ENCODE measurements at places on chromosomes 3 and 15.

GRCh38 chr3:166554023-166554422, 716.8 kb upstream of the BCHE start:
- DNase-seq: no peak

DNA sequence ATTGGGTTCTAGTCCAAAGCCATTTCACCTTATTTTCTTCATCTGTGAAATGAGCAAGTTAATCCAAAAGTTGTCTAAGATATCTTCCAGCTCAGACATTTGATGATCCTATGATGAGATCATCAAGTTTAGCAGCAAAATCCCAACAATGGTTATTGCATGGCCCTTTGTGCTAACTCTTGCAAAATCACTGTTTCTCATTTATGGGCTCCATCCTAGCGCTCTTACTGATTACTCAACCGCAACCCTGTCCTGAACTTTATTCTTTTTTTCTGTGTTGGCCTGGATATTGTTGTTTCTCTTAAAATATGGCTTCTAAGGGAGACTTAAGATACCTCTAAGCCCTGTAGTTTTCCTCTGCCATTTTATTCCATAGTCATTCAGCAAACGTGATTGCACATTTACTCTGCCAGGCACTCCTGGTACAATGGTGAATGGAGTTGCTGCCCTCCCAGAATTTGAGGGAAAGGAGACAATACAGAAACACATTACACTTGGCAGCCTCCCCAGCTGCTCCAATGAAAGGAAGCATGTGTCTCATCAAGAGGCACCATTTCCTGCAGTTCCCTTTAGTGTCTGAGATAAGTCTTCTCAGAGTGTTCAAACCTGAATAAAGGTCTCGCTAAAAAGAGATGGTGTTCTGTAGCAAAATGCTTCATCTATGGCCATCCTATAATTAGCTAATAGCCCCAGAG, 4.4 kb downstream of the GXYLT2 start:
- DNase-seq: no peak

DNA sequence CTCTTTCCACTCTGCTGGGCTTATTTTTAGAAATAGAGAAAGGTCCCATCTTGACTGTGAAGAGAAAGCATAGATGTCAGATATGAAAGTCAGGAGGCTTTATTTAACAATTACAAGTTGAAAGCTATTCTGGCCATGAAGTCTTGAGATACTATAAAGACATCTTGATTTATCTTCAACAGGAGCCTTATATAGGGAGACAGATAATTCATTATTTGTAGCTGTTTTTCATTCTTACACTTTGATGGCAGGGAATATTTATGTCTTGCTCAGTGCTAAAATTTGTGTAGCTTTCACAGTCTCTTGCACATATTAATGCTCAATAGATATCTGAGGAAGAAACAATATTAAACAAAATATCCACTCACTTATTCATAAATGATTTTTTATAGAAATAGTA, 248.8 kb downstream of the C3orf38 start:
- DNase-seq: no peak

- no peak for DNase-seq
Observed at GRCh38 chr3:34807611-34808010, 831.7 kb upstream of the ARPP21 start.

DNA sequence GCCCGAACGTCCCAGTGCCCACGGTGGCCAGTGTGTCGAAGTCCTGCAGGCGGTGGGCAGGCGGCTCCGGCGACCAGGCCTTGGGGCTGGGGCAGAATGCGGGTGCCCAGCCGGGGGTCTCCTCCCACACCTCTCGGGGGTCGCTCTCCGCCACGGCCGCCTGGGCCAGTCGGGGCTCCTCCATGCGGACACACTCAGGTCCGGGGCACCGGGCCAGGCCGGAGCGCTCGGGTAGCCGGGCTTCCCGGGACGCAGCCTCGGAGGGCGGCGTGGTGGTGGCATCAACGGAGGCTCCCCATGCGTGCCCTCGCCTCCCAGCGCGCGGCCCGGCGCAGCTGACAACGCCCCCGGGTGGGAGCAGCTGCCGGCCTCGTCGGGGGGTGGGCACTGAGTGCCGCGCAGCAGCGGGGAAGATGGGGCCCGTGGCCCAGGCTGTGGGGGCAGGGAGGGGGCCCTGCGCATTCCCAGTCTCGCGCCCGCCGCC, 30.1 kb upstream of the CERS3 start:
- no peak for DNase-seq

DNA sequence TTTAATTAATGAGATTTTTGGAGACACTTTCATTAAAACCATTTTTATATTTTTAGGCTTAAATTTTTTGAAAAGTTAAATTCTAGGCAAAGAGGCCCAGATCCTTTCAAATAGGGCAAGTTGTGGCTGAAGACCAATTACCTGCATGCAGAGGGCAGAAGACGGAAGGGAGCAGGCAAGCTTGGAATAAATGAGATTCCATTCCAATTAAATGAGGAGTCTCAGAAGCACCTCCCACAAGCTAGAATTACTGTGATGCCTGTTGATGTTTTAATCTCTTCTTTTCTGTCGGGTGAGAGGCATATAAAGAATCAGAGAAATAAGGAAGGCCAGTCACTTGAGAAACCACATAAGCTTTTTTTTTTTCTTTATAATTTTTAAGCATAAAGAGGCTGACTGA, 46.8 kb downstream of the KBTBD8 start:
- no peak for DNase-seq

DNA sequence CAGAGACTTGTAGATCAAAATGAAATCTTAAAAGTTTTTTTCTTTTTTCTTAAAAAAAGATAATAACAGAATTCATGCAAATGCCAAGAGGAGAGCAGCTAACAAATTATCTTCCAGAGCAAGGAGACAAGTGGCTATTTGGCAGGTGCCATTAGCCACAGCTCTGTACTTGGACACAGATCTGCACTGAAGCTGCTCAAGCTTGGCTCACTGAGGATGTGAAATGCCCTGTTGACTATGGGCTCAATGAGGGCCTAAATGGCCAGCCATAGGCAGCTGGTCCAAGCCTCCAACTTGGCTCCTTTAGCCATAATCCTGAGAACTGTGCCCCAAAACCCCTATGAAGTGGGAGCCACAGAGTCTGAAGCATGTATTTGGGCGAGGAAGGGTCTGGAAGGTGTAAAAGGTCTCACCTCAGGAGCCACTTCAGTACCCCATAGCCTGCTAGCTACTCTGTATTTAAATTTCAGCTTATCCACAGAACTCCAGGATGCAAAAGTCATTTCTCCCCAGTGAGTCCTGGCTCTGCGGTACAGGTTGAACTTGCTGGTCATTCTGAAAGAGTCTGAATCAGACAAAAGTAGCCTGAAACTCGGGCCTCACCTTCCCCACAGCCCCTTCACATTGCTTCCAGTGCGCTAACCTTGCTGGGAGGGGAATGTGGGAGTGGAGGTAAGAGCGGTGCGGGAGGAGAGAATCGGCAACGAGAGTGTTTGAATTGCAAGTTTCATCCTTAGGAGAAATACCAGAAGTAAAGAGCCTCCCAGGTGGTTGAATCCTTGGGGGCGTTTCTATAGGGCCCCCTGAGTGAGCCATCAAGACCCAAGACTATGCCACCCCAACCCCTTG, 48.0 kb downstream of the ZIC4 start:
- no peak for DNase-seq

DNA sequence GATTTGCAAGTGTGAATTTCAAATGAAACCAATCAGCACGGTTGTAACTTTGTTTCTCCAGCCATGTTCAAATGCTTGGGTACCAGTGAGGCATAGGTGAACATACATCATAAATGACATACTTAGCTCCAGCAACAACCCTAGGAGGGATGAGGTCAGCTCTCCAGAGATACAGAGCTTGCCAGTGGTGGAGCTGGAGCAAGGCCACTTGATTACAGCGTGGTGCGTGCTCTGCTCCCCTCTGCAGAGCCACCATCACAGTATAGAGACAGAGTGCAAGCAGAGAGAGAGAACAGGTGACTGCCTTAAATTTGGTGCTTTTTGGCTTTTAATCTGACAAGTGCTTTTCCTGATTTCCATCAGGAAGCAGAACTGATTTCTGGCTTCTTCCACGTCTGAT, 275.1 kb downstream of the PDZRN3 start:
- no peak for DNase-seq

DNA sequence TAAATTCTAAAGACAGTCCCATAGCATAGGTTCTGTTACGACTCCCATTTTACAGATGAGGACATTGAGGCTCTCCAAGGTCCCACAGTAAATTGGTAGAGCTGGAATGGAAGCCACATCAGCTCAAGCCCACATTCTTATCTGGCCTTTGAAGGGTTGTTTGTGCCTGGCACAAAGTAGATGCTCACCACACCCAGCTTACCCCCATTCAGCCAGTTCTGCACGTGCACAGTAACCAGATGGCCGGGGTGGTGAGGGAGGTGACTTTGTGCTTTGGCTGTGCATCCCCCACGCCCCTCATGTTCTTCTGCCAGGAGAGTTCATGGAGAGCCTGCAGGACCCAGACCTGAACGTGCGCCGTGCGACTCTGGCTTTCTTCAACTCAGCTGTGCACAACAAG, 16.2 kb downstream of the RPL32 start:
- DNase-seq: no peak

- no peak for DNase-seq
Observed at GRCh38 chr15:90594301-90594738, 64.6 kb downstream of the CRTC3 start.

GRCh38 chr15:63601704-63602185, 4.6 kb downstream of the FBXL22 start:
- no peak for DNase-seq

DNA sequence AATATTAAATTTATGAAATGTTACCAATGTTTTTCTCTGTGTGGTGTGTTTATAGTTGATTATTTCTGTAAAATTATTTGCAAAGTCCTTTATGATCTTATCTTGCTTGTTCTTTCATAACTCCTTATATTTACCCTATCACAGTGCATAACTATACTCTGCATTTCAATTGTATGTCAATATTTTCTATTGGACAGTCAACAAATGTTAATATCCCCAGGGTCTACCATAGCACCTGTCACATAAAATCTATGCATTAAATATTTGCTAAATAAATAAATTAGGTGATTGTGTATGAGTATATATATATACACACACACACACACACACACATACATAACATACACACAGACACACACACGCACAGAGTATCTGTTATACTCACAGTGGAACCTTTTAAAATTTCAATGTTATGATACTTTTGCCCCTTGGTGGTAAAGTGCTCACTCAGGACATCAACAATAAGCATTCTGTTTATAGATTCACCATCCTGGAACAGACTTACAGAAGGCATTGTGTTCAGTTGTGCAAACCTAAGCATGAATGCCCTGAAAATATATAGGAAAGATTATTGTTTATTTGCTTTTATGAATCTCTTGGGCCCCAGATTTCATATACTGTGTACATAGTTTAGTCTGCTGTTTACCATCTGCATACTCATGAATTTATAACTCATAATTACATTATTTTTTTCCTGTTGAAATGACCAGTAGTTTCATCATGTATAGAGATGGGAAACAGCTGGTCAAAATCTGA, 443.7 kb downstream of the EPHA6 start:
- DNase-seq: no peak

GRCh38 chr15:32106401-32107381, 76.4 kb downstream of the CHRNA7 start:
- DNase-seq: no peak

DNA sequence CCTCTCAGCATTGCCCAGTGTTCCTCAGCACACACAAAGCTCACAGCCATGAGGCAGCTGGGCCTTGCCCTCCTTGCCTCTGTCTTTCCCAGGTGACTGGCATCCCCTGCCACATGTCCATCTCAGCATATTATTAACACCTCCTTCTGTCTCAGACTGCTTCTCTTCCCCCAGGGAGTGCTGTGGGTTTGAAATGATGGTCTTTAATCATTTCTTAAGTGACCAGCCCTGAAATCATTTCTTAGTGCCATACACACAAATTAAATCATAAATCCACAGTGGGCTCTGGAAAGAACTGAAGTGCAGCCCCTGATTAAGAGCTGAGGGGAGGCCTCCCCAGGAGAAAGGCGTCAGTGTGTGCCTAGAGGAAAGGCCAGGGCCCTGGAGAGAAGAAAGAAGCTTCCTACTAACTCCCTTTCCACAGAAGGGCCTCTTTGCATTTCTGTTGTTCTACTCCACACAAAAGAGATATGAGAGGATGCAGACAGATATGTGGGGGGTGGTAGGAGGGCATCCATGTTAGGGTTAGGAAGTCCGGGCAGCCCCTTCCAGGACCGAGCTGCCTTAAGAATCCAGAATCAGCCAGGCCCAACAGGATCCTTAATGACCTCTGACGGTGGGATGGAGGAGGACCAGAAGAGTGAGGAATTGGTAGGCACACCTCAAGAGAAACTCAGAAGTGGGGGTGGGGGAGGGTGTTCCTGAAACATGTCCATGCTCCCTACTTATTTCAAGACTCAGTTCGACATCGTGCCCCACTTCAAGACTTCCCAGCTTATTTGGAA, 290.8 kb downstream of the EPHB1 start:
- no peak for DNase-seq

DNA sequence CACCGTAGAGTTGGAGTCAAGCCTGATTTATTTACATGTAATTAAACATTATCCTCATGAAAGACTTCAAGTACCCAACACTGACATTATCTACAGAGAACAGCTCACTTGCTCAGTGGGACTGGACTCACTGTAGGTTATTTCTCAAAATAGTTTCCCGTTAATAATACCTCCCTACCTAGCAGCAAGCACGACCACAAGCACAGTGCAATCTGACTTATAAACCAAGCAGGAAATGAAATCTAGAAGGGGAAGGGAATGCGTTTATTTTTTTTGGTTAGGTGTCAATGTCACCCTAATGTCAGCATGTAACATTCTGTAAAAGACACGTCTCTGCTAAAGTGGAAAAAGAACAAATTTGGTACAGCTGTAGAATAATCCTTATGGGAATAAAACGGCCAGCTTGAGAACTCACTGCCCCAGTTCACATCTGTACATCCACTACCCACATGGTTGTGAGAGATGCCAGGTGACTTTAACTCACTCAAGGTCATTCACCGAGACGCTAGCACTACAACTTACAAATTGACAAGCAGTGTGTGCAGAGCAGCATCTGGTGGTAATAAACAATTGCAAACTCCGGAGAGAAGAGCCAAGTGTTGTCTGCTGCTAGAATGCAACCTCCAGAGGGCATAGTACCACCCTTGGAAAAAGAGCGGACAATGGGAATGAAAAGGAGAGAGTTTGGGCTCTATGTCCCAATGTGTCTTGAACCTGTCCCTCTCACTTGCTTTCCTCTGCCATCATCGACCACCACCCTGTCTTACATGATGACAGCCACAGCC, 242.5 kb downstream of the CADPS start:
- DNase-seq: no peak

DNA sequence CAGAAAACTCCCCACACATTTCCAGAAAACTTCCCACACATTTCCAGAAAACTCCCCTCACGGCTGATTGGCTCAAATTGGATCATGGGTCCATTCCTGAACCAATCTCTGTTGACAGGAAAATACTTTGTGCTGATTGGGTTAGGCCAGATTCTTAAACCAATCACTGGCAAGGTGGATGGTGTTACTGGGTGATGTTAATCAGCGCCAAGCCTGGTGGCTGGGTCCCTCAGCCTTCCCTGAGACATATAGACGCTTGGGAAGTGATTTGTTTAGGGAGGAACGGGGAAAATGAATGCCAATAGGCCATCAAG, 199.4 kb upstream of the UBE2E2 start:
- DNase-seq: no peak

DNA sequence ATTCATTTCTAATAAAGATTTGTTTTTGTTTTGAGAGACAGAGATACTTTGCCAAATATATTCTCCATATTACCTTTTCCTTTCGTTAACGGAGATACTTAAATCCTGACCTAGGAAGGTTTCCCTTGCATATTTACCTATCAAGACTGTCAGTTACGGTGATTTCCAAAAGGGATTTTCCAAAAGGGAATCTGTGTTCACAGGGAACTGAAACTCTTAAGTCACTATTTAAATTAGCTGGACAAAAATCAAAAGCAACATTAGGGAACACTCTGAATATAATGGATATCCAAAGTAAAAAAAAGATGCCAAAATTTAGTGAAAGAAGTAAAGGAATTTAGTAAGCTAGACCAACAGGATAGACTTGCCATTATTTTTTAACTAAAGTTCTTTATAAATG, 576 bp downstream of the LRRFIP2 start:
- DNase-seq: no peak
